Activated T-cell treated with anti-CD3 and anti-CD28 coated beads, Interleukin-2, amount 50 U/mL, for 72 hours (primary cell): ENCODE measurements at places on chromosomes 6 and 20.

- no peak for DNase-seq
These were observed 99.2 kb downstream of the BMP7 start for GRCh38 chr20:57167292-57167655.

DNA sequence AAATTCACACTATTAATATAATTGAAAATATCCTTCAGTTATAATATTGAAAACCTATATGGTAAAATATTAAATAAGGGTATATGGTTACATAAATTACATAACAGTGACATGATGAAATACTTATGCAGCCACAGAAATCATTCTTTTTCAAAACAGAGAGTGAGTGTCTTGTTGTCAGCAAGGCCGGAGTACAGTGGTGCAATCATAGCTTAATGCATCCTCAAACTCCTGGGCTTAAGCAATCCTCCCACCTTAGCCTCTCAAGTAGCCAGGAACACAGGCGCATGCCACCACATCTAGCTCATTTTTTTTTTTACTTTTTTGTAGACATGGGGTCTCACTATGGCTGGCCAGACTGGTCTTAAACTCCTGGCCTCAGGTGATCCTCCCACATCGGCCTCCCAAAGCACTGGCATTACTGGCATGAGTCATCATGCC lies 40.4 kb downstream of the FAM8A1 start:
- DNase-seq: no peak

GRCh38 chr6:167932468-167933276 lies 64.8 kb upstream of the KIF25 start:
- no peak for DNase-seq

DNA sequence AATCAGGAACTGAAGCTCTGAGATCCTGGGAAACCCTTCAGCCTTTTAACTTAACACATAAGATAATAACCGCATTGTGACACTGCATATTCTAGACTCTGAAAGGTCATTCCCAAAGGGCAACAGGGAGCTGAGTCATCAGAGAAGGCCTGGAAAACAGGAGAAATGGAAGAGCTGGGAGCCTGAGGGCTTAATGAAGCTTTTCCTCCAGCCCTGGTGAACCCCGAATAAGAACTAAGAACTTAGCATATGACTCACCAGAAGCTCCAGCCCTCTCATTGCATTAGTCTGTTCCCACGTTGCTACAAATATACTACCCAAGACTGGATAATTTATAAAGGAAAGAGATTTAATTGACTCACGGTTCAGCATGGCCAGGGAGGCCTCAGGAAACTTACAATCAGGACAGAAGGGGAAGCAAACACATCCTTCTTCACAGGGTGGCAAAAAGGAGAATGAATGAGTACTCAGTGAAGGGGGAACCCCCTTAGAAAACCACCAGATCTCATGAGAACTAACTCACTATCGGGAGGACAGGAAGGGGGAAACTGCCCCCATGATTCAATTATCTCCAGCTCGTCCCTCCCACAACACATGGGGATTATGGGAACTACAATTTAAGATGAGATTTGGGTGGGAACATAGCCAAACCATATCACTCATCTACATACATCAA lies 648.5 kb downstream of the TFAP2A start:
- no peak for DNase-seq

GRCh38 chr6:155647354-155647753 lies 191.7 kb upstream of the NOX3 start:
- no peak for DNase-seq

- DNase-seq: no peak
These were observed 312.2 kb downstream of the LAMA2 start for GRCh38 chr6:129195161-129195560.

- peak; percentile 40 for DNase-seq
These were observed at the start of gene EBF4 for GRCh38 chr20:2692036-2692885. Gene EBF4, plus strand, starts transcription at chr20:2692780. Its CDS starts 866 bp downstream, at chr20:2693646.

- DNase-seq: no peak
These were observed 97.7 kb downstream of the RFX6 start for GRCh38 chr6:116974526-116975316.

DNA sequence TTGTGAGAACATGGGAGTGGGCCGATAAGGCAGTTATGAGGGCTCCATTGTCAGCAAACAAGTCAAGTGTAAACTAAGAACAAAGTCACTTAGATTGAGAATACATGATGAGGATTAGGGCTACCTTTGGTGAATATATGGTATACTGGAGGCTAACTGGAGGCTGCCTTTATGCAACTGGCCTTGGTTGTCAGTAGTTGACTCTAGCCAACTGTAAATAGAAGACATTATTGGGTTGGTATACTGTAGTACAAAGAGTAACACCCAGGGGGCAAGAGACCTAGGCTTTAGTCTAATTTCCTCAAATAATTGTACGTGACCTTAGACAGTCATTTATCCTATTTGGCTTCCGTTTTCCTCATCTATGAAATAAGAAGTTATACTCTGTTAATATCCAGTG lies 235.2 kb downstream of the ARID1B start:
- DNase-seq: no peak

- no peak for DNase-seq
These were observed 734.8 kb downstream of the KIF16B start for GRCh38 chr20:15838466-15838865.

DNA sequence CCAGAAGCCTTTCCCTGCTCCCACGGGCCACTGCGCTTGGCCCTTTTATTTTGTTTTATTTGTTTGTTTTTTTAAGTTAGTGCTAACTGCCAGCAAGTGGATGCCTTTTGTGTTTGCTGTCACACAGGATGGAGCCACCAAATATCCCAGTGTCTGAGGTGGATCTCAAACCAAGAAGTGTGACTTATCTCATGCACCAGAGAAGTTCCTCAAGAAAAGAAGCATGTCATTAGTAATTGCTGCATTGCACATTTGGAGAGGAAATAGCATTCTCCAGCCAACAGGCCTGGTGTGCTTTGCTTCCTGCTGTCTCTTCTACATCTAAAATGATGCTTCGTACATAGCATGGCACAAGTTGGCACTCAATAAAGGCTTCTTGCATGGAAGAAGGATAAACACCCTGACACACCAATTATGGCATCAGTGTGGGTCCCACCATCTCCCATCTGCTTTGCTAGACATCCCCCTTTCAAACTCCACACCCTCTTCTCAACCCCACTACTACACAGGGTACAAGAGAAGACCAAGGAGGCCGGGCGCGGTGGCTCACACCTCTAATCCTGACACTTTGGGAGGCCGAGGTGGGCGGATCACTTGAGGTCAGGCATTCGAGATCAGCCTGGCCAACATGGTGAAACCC lies 1.9 kb upstream of the ATP9A start:
- DNase-seq: no peak

- no peak for DNase-seq
These were observed 9.5 kb downstream of the OVOL2 start for GRCh38 chr20:18048176-18048575.

- peak; percentile 26 for DNase-seq
These were observed 2.9 kb downstream of the SPAG4 start for GRCh38 chr20:35618263-35619131.

- no peak for DNase-seq
These were observed 183.0 kb downstream of the TASP1 start for GRCh38 chr20:13455713-13456112.

- no peak for DNase-seq
These were observed 216.6 kb downstream of the IBTK start for GRCh38 chr6:82030761-82031503.

DNA sequence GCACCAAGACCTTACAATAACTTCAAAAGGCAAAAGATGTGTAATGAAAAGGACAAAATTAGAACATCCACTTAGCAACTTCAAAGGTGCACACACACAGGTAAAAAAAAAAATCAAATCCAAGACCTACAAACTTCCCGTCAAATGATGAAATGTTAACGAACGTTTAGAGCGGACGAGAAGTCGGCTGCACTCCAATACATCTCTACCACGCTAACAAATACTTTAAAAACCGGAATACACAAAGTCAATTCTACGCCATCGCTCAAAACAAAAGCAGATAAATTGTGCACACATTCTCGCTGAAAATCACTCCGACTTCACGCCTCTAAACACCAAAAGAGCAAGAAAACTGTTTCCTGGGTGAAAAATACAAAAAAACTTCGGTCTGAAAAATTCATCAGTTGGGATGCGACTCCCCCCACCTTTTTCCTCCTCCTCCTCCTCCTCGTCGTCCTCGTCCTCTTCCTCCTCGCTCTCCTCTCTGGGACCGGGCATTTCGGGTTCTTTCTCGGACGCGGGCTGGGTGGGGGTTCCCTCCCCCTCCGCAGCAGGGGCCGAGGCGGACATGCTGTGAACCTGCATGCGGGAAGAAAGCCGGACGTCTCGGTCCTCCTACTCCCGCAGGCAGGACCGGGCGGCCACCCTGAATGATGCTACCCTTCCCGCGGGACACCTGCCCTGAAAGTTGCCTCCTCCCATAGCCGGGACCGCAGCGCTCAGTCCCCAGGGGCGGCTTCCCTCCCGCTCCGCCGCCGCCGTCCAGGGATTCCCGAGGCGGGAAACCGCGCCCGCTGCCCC lies 712 bp downstream of the DEK start:
- DNase-seq: peak; percentile 41

DNA sequence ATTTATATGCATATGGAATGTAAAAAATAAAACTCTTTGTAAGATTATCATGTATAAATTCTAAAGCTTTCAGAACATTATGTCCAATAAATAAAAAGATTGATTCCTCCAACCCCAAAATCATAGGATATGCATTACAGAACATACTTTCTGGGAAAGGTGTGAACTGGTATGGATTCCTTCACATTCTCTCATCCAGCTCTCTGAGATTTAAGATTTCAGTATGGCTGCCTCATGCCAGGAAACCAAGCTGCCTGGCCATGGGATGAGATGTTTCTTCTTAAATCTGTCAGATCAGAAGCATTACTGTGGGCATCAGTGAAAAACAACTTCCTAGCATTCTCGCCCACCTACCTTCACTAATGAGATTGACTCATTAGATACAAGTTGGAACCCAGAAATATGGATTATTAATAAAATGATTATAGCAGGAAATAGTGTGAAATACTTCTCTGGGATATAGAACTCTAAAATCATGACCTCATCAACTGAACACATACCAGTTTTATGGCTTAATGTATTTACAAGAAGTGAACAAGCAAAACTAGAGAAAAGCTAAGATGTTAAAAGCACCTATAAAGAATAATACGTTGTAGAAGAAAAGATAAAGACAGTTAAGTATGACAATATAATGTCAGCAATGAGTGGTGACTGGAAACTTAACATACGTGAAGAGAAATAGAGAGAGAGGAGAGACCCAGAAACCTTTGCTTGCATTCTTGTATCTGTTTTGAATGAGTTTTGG lies 171.6 kb upstream of the PHACTR1 start:
- no peak for DNase-seq

GRCh38 chr20:23264545-23264944 lies 86.0 kb upstream of the NXT1 start:
- DNase-seq: no peak

GRCh38 chr6:25927178-25927577 lies 3.3 kb downstream of the SLC17A2 start:
- DNase-seq: no peak

- DNase-seq: peak; percentile 16
These were observed 833 bp downstream of the RAB5IF start for GRCh38 chr20:36606158-36607066.

DNA sequence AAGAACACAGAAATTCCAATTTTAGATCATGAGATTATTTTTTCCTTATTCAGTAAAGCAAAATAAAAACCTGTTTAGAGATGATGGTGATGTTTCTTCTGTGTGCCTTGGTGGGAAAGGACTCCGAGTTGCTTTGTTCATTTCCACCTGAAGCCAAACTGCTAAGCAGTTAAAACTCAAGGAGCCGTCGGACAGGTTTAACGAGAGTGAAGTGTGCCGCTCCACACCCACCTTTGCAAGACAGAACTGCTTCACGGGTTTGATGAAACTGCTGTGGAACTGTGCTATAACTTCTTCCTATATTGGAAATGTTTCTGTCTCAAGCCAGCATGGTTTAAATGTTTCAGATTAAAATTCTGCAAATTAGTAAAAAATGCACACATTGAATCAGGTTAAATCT lies 9.2 kb upstream of the DSP start:
- no peak for DNase-seq

DNA sequence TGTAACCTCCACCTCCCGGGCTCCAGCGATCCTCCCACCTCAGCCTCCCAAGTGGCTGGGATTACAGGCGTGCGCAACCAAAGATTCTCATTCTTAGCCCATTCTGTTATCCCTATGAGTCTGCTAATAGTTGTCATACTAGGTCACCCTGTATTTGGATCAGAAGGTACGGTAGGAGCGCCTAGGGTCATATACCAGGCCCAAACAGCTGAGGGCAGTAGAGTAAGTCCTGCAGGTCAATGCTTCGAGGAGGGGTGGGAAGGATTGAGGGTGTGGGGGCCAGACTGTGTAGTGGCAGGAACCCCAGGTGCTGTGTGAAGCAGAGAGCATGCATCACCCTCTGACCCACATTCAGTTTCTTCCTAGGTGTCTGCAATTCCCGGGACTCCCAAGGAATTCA lies 22.7 kb upstream of the POU5F1 start:
- no peak for DNase-seq

DNA sequence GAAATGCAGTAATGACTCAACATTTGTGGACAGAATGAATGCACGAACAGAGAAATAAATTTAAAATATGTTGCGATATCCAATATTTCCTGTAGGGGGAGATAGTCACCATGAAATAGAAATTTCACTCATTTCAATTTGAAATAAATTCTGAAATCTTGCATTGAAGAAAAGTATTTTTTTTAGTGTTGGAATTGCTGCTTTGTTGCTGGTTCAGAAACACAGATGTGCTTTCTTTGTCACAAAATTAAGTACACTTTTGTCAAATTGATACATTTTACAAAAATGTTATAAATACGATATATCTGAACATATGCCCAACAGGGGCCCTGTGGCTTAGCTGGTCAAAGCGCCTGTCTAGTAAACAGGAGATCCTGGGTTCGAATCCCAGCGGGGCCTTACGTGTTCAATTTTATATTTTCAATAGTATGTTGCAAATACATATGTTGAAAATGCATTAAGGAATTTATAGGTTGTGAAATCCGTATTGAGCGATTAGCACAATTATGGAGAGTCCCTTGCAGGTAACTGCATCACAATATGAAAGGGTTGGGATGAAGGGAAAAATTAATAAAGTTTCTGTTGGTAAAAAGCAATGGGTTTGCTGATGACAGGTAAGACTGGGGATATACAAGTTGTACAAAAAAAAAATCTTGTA lies 85.4 kb upstream of the PRSS16 start:
- DNase-seq: peak; percentile 49

- DNase-seq: no peak
These were observed 19.1 kb downstream of the ZFP64 start for GRCh38 chr20:52172392-52173047.
